ENCODE measurements at places on chromosomes 2 and 18. TPM values are rescaled to one million over a fixed set of nuclear protein-coding genes. Genes with fewer than 3 reads are reported as not detected.

- no peak for DNase-seq
Observed at GRCh38 chr2:127072970-127073369, 34.0 kb downstream of the BIN1 start.

- DNase-seq = no peak
Observed at GRCh38 chr2:6526093-6526824, 339.4 kb downstream of the CMPK2 start.

Gene HOXD4
- not detected for total RNA-seq

DNA sequence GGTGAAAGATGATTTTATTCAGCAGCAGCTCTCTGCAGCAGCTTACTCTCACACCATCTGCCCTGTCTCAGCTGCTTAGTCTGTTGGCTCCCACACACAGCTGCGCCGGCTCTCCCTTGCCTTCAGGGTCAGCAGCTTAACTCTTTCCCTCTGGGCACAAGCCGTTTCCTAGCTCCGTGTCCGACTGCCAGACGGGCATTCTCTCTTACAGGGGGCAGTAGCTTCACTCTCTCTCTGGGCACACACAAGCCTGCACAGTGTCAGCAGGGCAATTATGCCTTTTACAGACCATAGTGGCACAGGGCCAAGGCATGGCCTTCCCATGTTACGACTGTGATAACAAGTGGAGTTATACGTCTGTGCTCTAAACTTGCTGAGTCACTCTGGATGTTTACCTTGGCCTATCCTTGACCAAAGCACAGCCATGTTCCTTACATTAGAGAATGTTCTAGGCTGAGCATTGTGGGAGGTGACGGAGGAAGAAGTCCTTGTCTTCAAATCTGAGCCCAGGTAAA is 31.7 kb downstream of the PCARE start:
- no peak for DNase-seq

Gene SPEG
- total RNA-seq = 0.86 TPM

All from natural killer cell treated with Interleukin-12 subunit alpha and Interleukin-12 subunit beta and Interleukin-15 and Interleukin-18, amount 100 ng/mL, for 72 hours (primary cell).